ENCODE measurements at places on chromosomes 3 and 15. TPM values are rescaled to one million over a fixed set of nuclear protein-coding genes. Genes with fewer than 3 reads are reported as not detected.

The IL17RE gene
- total RNA-seq, result 87.3 TPM

The ACVR2B gene
- total RNA-seq, result 7.1 TPM

The CLDN18 gene
- total RNA-seq, result not detected

The ZNF660 gene
- total RNA-seq, result 1.2 TPM

The ADIPOQ gene
- 0.15 TPM for total RNA-seq

The GCHFR gene
- total RNA-seq, result 21.2 TPM

The SCAANT1 gene
- total RNA-seq, result not detected

The PPM1M gene
- 9.3 TPM for total RNA-seq

The TIMP4 gene
- 3.8 TPM for total RNA-seq

The SLC22A13 gene
- 0.27 TPM for total RNA-seq

The ADGRG7 gene
- 15.6 TPM for total RNA-seq

The ERICH6 gene
- not detected for total RNA-seq

The CHST13 gene
- 4.3 TPM for total RNA-seq

The WWTR1 gene
- 8.4 TPM for total RNA-seq

The C15orf61 gene
- 7.0 TPM for total RNA-seq

The CHRNB4 gene
- 0.25 TPM for total RNA-seq

The CATSPER2 gene
- 11.8 TPM for total RNA-seq

The NR1I2 gene
- total RNA-seq, result 90.8 TPM

The IL5RA gene
- 0.15 TPM for total RNA-seq

The CNOT10 gene
- 28.0 TPM for total RNA-seq

The RPL14 gene
- total RNA-seq, result 1,376 TPM

The C3orf20 gene
- total RNA-seq, result 0.21 TPM

The GPR156 gene
- 0.22 TPM for total RNA-seq

The OR5H2 gene
- total RNA-seq, result not detected

The IL17RC gene
- 37.8 TPM for total RNA-seq

The OR5K2 gene
- not detected for total RNA-seq

The WNT5A gene
- total RNA-seq, result 3.2 TPM

The SPINK8 gene
- total RNA-seq, result not detected

The TM6SF1 gene
- total RNA-seq, result 0.67 TPM

The AGTR1 gene
- 5.4 TPM for total RNA-seq

The RTP1 gene
- total RNA-seq, result not detected

The IL20RB gene
- 1.3 TPM for total RNA-seq

The EXD1 gene
- total RNA-seq, result not detected

The CCNDBP1 gene
- 49.3 TPM for total RNA-seq

The CCDC54 gene
- total RNA-seq, result not detected

The GOLGA6L10 gene
- total RNA-seq, result 2.0 TPM

The WNT7A gene
- total RNA-seq, result not detected

The IQSEC1 gene
- 23.6 TPM for total RNA-seq

The MRPS11 gene
- 50.2 TPM for total RNA-seq

The CEP152 gene
- total RNA-seq, result 5.9 TPM

The CRYBG3 gene
- total RNA-seq, result 17.1 TPM

All from left colon (tissue), 2 donors.